Upper lobe of right lung (tissue), 1 donor: ENCODE measurements at places on chromosomes 13 and 19. TPM values are rescaled to one million over a fixed set of nuclear protein-coding genes. Genes with fewer than 3 reads are reported as not detected.
A peak's percentile ranks its signal among the peaks of the same experiment; 100 is the strongest.

Gene MAP4K1
- 12.1 TPM for total RNA-seq

Gene TMEM221
- not detected for total RNA-seq

- no peak for DNase-seq
These were observed 148.0 kb downstream of the SIPA1L3 start for GRCh38 chr19:38055010-38055409.

DNA sequence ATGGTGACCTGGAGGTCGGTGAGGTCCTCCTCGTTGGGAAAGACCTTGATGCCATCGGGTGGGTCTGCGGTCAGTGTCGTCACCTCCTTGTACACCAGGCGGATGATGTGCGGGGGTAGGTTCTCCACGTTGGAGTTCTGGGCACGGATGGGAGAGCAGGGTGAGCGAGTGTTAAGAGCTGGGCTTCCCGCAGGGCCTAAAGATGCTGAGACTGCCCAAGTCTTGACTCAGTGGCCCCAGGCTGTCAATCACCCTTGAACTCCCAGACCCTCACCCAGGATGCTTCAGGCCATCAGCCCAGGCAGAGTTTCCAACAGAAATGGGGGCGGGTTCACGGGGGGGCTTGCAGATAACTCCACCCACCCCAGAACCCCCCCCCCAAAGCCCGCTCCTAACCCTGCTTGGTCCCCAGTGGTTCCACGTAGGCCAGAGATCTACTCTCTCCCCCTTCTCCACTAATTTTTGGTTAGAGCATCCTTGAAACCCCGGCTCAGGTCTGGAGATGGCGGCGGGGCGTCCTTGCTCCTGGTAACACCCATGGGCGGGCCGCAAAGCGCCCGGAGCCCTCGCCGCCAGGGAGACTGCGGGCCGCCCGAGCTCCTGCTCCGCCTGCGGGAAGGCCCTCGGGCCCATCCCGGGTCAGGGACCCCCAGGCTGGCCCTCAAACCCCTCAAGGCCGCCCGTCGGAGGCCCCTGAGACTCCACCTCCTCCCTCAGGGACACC lies 600 bp downstream of the UBE2S start:
- peak; percentile 77 for DNase-seq

- DNase-seq, result no peak
These were observed 17.1 kb downstream of the HNRNPM start for GRCh38 chr19:8461891-8462290.

Gene UPK1A
- not detected for total RNA-seq

DNA sequence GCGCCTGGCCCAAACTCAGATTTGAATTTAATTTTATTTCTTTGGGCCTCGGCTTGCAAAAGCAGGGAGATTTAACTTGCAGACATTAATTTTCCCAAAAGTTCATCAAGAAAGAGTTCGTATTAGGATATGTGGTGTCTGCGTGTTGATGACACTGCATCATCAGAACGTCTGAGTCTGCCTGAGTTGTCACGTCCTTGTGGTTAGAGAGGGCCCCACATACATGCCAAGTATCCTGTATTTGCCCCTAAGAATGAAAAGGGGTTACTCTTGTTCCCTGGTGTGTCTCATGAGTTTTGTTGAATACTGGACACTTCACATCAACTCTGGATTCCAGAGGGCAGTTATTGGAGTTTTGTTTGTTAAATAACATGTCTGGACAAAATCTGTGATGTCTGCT lies 5.6 kb upstream of the TEX29 start:
- no peak for DNase-seq

Gene SLC8A2
- total RNA-seq, result 0.23 TPM

Gene CPAMD8
- 50.9 TPM for total RNA-seq

Gene KANK3
- 54.0 TPM for total RNA-seq

Gene FGF14
- 2.0 TPM for total RNA-seq

- peak; percentile 84 for DNase-seq
These were observed 5.7 kb downstream of the ATP4A start for GRCh38 chr19:35557539-35558399.

- no peak for DNase-seq
These were observed 20.7 kb downstream of the ZNF575 start for GRCh38 chr19:43553656-43554055.

GRCh38 chr13:26486550-26486949 lies 70.9 kb upstream of the WASF3 start:
- DNase-seq, result no peak

DNA sequence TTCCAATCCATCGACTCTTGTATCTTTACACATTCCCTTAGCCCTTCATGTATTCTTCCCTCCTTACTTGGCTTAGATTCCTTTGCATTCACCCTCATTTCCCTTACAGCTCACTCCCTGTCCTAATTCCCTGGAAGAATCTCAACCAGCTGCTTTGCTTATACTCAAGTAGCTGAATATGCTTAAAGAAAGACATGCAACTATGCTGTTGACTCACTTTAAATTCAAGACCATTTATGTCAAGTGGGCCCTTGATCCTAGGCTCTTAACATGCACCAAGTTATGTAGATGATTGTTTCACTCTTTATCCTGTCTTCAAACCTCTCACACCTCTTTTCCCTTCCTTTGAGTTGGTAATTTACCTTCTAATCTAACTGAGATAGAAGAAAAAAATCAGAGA lies 7.4 kb downstream of the CCDC122 start:
- no peak for DNase-seq
